ENCODE measurements at places on chromosomes 16 and 17. TPM values are rescaled to one million over a fixed set of nuclear protein-coding genes. Genes with fewer than 3 reads are reported as not detected.

DNA sequence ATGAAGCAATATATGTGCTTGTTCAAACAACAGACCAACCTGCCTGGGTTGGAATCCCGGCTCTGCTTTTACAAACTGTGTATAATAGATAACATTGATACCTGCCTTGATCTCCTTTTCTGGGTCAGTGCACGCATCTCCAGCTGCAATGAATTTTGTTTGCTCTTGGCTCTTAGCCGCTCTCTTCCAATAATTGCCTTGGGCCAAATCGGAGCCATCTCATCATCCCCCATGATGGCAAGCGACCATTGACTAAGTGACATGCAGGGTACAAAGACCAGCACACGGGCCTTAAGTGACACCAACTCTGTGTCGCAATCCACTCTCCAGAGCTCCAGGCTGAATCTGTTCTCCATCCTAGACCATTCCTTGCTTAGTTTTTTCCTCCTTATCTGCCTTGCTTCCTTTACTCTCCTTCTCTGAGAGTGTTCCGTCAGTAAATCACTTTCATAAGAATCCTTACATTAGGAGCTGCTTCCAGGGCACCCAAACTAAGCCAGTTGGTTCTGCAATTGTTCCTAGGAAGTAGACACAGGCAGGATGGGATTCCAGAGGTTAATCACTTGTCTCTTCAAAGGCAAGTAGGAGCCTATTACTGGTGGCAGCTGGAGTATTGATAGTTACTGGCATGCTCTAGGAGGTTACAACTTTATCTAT, 134.2 kb downstream of the ABCA8 start:
- DNase-seq, result no peak

DNA sequence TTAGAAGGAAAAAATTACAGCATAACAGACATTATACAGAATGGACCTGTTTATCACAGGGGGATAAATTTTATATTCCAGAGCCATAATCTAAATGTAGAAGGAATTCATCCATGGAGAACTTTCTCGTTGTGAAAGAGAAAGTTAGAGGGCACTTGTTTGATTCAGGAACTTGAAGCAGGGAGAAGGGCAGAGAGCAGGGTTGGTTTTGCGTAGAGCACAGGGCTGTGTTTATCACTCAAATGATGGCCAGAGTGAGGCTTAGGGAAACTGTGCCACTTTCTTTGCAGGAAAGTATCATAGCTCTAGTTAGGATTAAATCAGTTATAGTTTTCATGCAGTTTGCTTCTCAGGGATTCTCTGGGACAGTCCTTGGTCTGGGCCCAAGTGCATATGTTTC, 29.1 kb upstream of the MED13 start:
- DNase-seq, result no peak

DNA sequence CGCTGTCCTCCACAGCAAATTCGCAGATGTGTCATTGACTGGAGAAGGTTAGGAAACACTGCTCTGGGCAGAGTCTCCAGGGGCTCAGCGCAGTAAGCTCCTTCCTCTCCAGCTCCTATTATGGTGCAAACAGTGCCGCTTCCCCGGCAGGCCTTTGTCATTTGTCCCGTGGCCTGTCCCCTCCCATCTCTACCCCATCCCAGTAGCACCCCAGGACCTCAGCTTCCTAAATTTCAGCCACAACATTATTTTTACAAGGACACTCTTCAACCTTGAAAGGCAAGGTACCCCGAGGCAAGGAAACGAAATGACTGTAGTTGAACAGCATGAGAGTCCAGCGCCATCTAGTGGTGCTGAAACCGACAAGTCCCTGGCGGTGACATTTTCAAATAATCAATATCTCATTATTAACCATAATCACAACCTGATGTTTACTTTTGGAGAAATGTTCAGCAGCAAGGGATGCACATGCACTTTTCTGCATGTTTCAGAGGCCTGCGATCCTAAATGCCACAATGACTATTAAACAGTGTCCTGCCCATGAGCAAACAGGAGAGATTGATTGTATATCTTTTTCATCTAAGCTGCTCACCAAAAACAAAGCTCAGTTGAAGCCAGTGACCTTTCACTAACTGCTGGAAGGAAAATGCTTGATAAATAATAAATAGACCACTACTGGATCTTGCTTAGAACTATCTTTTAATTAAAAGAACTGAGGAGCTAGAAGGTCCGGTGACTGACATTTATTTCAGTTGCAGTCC, 16.5 kb downstream of the MRPS23 start:
- peak; percentile 83 for DNase-seq

GRCh38 chr16:79229361-79229760, 371.2 kb downstream of the MAF start:
- DNase-seq, result no peak

Gene KRT20
- 0.51 TPM for total RNA-seq

Gene ZNF668
- total RNA-seq, result 5.0 TPM

Measured in tongue (tissue), 3 donors.